Lower lobe of right lung (tissue), 2 donors: ENCODE measurements at places on chromosomes 7 and 10. TPM values are rescaled to one million over a fixed set of nuclear protein-coding genes. Genes with fewer than 3 reads are reported as not detected.
A peak's percentile ranks its signal among the peaks of the same experiment; 100 is the strongest.

DNA sequence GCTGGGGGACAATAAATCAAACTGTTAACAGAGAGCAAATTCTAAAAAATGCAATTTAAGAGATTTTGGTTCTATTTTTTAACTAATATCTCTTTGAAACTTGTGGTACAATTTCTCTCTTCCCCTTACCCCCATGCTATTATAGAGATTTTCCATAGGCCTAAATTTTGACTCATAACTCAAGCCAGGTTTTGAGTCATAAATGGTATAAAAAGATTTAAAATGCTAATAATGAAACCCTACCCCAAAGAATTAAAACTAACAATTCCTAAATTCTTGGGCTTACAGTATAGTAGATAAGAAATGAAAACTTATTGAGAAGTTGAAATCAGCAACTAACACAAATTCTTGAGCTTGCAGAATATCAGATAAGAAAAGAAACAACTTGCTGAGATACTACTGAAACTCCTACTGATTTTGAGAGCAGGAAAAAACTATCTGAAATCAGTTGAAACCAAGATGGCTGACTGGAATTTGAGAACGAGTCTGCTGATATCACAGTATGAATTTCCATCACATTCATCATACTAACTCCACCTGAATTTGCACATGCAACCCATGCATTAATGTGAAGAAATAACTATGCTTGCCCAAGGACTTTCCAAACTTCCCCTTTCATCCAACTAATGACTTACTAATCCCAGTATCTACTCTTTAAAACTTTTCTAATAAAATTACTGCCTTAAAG is 36.3 kb downstream of the POT1 start:
- no peak for DNase-seq

DNA sequence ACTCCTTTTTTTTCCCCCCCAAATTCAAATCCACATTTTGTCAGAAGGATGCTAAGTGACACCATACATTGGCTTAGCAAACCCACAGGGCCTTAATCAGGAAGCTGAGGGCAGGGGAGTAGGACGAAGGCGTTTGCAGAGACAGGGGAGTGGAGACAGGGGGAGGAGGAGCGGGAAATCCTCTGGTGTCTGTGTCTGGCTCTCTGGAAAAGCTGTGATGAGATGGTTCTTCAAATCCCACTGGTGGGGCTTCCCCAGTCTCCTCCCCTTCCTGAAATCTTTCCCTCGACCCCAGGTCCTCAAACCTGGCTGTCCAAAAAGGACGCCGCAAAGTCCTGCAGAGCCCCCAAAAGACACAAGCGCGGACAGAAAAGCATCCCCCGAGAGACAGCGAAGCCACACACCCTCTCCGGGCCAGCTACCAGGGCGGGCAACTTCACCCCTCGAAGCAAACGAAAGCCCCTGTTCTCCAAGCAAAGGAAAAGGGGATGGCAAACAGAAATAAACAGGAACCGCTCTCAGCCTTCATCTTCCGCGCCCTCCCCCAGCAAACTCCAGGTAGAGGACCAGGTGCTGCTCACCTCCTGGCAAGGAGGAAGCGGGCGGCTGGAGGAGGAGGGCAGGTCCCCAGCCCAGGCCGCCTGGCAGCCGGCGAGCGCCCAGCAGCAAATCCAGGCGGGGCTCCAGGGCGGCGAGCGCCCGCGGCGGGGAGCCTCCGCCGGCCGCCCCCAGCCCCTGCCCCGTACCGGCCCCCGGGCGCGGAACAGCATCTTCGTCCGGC is 520 bp downstream of the ELAPOR2 start:
- peak; percentile 54 for DNase-seq

GRCh38 chr7:84261509-84261908 is 66.9 kb upstream of the SEMA3A start:
- peak; percentile 25 for DNase-seq

- no peak for DNase-seq
These were observed 387.5 kb upstream of the GALNT17 start for GRCh38 chr7:70744492-70744891.

DNA sequence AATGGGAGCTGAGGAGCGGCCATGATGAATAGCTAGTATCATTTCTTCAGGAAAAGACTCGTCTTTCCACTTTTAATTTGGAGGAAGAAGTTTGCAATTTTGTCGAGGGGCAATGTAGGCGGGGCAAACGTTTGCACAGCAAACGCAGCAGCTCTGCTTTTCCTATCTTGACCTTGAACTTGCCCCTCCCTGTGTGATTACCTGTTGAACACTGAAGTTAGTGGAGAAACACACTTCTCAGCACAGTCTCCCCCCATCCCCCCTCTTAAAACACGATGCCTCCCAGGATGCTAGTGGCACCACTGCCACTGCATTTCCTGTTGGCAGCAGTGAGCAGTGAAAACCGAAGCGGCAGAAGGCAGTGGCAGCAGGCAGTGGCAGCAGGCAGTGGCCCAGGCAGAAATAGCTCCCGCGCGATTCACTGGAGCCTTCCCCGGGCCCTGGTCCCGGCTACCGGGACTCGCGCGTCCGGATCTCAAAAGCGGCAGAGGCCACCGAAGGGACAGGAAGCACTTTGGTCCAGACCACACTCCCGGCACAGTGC is at the start of gene EPDR1:
EPDR1 (plus strand) TSS at position 336 of the 544 bp plus-strand sequence. CDS start 300 bp downstream, outside the sequence.
- DNase-seq, result peak; percentile 83

DNA sequence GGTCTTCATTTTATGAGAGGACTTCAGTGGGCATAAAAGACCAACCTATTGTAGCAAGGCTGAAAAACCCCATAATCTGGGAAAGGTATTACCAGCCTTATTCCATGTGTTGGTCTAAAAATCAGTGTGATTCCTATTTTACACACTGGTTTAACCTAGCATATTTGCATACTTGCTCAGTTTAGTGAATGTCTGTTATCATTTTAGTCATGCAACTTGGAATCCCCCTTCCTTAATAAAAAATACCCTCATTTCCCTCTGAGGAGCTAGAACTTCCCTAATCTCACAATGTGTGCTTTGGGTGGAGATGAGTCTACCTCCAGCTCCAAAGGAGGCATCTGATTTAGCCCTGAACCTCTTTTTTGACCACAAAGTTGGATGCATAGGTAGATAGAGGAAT is 312.8 kb upstream of the SORCS1 start:
- DNase-seq, result no peak

DNA sequence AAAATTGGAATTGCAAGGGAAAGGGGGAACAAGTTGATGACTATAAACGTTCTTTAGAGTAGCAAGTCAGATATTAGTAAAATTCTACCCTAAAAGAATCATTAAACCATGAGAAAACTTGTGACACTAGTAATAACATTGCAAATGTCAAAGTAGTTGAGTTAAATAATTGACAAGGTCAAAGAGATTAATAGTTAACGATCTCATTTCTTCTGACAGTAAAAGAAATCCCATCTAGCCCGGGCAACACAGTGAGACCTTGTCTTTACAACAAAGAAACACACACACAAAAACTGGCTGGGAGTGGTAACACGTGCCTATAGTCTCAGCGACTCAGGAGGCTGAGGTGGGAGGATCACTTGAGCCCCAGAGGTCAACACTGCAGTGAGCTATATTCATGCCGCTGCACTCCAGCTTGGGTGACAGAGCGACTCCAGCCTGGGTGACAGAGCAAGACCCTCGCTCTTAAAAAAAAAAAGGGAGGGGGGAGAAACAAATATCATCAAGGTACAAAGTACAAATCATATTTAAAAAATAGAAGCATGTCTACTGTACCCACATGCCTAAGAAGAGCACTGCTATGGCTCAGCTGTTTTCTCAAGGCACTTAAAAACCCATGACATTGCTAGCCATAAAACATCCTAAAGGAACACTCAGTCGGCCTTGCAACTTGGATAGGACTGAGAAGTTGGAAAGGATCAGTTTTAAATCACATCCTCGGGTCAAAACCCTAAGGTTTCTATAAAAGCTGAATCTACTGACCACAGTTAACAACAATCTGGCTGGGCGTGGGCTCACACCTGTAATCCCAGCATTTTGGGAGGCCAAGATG is 401.1 kb downstream of the PARD3 start:
- no peak for DNase-seq

DNA sequence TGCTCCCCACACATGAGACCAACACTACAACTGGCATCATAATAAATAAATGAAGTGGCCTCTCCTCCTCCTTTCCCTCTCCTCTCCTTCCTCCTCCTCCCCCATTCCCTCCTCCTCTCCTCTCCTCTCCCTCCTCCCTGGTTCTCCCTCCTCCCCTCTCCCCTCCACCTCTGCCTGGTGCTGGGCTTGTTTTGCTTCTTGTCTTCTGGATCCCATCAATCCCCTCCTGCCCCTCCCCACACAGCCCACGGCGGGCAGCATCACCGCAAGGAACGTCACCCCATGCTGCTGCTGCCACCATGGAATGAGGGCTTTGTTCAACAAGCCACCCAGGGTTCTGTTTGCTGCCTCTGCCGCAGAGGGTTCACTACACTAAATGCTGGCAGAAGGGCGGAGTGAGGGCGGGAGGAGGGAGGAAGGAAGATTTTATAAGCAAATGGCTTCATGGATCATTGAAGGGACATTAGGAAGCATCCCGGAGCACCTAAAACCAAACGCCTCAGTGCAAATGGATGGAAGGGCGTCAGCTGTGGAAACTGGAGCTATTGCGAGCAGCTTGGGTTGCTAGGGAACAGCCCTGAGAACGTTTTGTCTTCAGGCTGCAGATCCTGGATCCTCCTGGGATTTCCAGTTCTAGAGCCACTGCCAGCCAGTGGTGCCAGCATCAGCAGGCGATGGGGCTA is 379.7 kb upstream of the ZMIZ1 start:
- no peak for DNase-seq

- DNase-seq, result no peak
These were observed 189.9 kb upstream of the ADO start for GRCh38 chr10:62614389-62615157.

DNA sequence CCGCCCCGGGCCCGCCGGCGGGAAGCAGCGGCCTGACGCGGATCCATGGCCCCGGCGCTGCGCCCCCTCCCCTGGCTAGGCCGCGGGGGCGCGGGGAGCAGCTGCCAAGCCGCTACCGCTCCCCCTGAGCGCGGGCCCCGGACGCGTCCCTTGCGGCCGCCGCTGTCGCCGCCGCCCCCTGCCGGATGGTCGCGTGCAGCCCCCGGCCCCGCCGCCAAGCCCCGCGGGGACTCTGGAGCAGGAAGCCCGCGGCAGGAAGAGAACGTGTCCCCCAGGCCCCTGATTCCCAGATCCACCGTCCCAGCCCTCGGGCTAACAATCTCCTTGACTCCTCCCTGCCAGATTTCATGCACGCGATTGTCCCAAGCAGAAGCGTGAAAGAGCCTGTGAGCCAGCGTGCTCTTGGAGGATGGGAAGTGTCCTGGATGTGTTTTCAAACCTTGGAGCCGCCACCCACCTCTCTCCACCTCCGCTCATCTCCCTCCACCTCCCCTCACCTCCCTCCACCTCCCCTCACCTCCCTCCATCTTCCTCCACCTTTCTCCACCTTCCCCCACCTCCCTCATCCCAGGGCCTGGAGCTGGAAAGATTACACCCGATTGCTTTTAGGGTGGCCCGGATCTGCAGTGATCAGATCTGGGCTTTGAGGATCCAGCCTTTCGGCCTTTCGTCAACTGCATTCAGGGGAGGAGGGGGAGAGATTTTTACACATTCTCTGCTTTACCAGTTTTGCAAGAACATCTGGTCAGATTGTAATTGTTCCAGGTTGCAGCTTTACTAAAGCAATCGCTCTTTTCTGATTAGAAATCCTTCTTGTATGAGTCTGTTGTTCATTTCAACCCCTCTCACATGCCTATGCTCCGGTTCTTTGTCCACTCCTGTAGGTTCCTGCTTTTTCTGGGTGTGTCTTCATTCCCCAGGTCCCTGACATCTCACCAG is 570 bp upstream of the PRTFDC1 start:
- peak; percentile 49 for DNase-seq

GRCh38 chr7:56174875-56175760 is 58.9 kb upstream of the NUPR2 start:
- DNase-seq, result no peak

DNA sequence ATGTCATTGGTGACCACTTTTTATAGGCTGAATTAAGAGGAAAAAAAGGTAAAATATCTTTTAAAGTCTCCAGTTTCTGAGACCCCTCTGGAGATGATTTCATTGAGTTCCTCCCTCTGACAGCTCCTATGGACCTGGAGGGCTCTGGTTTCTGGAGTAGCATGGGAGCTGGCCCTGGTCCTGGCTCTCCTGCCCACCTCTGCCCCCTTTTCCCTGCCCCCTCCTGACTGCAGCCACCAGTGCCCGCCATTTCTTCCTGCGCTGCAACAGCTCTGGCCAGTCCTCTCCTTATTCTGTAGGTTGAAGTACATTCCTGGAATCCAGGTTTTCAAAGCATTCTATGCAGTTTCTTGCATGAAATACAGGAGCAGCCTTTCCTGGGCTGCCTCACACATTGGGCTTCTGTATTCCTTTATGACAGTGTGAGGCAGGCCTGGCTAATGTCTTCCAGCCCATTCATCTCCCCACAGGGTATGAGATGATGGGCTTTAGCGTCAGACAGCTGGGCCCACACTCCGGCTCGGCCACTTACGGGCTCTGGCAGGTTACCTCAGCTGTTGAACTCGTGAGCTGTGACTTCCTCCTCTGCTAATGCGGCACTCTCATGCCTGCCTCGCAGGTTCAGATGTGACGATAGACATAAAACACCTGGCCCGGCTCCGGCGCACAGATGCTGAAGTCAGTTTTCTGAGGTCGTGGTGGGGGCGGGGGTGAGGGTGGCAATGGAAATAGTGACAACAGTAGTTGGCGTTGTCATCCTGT is 101.7 kb downstream of the MGMT start:
- no peak for DNase-seq

- no peak for DNase-seq
These were observed 139.0 kb downstream of the LRRN3 start for GRCh38 chr7:111229916-111230315.

DNA sequence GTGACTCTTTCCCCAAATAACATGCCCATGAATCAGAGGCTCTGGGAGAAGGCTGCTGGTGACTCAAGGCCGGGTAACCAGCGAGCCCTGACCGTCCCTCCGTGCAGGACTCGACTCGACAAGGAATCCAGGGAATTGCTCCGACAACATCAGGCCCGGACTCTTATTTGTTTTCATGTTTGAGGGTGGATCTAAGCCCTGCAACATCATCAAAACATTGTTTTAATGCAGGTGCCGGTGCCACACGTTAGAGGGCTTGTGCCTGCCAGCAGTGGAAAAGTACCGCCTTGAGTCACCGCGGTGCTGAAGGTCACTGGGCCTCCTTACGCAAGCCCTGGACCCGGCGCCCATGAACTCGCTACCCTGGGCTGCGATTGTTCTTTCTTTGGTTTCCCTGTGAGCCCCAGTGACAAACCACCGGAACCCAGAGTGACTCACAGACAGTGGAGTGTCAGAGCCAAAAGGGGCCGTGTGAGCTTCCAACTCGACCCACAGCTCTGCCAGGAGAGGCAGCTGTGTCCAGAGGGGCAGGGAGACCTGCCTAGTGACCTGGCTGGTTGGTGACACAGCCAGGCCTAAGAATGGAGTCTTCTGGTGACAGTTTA is 139.4 kb upstream of the SHH start:
- no peak for DNase-seq

DNA sequence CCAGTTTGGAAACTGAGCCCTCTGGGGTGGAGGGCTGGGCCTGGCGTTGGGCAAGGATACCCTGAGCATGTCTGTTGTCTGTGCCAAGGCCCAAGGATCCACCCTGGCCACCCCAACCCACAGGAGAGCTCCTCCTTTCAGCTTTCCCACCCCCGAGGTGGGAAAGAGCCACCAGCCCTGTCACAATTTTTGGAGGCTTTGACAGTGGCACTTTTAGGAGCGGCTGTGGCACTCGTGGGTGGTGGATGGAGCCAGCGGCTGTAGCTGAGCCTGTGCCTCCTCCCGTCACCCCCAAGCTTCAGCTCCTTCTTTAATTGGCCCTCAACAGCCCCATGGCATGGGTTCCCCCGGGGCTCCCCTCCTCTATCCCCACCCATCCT is 18.2 kb upstream of the ZNF862 start:
- peak; percentile 9 for DNase-seq

Gene GALNT17
- 6.6 TPM for total RNA-seq

Gene VENTX
- 4.5 TPM for total RNA-seq

Gene PAX4
- not detected for total RNA-seq
